ENCODE measurements at places on chromosomes 11 and 22.

- DNase-seq, result no peak
Measured at GRCh38 chr11:925158-925495, 543 bp upstream of the AP2A2 start.

GRCh38 chr11:66970807-66971442, 4.2 kb upstream of the C11orf86 start:
- DNase-seq, result no peak

- DNase-seq, result no peak
Measured at GRCh38 chr11:119173453-119173852, 4.9 kb downstream of the NLRX1 start.

DNA sequence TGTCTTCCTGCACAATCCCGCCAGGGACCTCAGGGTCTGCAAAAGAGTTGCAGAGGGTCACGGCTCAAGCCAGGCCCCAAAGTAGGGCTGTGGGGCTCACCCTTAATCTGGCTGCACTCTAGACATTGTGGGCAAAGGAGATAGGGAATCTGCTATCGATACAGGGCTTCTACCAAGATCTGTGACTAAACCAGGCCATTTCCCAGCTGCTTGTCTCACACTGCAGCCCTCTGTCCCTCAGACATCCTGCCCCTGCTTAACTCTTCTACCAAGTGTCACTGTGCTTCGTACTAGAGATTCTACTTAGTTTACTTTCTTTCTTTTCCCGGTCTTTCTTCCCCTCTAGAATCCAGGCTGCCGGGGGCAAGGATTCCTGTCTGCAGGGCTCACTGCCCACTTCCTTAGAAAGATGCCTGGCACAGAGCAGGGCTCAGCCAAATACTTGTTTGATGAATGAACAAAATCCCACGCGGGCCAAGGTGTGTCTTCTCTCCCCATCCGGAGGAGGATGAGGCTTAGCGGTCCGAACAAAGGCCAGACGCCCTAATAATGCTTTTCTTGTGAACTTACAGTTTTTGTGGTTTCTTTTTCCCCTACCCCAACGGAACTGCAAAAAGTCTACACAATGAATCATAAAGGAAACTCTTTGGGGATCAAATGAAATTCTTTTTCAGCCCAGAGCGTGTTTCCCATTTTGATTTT, 61.3 kb upstream of the ANO1 start:
- no peak for DNase-seq

- DNase-seq, result no peak
Measured at GRCh38 chr11:61328351-61328750, 4.6 kb downstream of the DDB1 start.

GRCh38 chr11:81220146-81220895, 1513.3 kb downstream of the FAM181B start:
- no peak for DNase-seq

GRCh38 chr11:35242412-35243242, 103.7 kb downstream of the CD44 start:
- DNase-seq, result no peak

DNA sequence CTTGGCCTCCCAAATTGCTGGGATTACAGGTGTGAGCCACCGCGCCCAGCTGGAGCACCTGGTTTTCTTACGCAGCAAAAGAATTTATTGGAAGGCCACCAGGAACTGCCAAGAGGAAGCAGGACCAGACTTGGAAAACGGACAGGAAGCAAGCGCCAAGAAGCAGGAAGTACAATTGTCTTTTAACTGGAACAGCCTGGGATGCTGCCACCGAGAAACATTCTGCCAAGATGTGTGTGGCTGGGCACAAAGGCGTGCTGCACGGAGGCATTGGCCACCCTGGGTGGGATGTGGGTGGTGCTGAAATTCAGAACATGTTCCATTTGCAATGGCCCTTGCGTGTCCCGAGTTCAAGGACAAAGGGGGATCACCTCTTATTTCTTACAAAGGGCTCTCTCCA, 15.4 kb downstream of the SLC3A2 start:
- DNase-seq, result no peak

DNA sequence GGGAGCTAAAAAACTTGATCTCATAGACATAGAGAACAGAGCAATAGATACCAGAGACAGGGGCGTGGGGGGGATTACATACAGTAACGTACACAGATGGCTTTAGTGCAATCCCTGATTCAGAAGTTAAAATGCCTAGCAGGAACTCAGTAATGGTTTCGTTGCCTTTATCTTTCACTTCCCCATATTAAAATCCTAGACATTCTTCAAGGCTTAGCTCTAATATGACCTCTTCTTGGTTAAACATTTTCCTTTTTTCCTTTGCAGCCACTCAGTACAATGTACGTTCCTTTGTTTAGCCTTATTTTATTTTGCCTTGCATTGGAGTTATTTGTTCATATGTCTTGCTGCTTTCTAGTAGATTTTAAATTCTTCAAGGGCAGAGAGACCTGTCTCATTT, 104.9 kb downstream of the C11orf87 start:
- DNase-seq, result no peak

GRCh38 chr11:99271527-99271926, 250.8 kb downstream of the CNTN5 start:
- no peak for DNase-seq

DNA sequence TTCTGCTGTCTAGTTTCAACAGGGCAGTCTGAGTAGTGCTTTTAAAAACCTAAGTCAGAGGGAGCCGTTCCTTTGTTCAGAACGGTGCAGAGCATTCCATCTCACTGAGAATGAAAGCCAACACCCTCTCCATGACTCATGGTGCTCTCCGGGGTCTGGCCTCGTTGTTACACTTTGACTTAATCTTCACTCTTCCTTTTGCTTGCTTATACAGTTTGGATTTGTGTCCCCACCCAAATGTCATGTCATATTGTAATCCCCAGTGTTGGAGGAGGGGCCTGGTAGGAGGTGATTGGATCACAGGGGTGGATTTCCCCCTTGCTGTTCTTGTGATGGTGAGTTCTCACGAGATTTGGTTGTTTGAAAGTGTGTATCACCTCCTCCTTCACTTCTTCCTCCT, 292.2 kb downstream of the ST3GAL4 start:
- DNase-seq, result no peak

DNA sequence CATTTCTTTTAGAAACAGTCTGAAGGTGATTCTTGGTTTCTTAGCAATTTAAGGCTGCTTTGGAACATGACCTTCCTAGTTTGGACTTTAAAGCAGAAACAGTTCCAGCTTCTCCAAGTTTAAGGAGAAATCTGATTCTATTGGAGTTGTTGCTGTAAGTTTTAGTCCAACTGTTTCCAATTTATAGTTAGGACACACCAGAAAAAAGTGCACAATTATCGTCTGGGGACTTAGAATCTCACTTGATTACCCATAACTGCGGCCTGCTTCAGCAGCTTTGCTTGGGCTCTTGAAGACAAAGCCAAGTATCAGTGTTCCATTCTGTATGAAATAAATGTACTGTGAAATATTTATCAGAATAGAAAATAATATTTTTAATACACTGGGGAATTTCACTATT, 246.6 kb downstream of the TMEM135 start:
- DNase-seq, result no peak

DNA sequence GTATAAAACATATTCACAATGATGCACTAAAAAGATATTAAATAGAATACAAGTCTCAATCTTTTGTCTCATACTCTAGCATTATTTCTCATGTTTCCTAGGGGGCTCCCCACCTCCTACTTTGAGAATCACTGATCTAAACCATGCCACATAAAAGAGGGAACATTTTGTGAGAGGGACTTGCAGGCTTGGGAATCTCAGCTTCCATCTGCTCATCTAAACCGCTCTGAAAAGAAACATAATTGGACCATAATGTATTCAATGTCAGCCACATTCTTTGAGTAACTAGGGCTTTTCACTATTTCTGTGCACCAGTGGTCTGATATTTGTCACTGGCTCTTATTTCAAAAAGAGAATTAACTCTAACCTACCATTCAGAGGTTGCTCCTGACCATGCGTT, 6.4 kb upstream of the CSRP3 start:
- no peak for DNase-seq

GRCh38 chr11:17117262-17117661, 39.8 kb upstream of the RPS13 start:
- DNase-seq, result no peak

GRCh38 chr11:134460881-134461280, 48.8 kb upstream of the B3GAT1 start:
- no peak for DNase-seq

GRCh38 chr11:46489656-46490560, 98.3 kb upstream of the CHRM4 start:
- DNase-seq, result no peak

GRCh38 chr11:113615098-113615497, 91.0 kb downstream of the TMPRSS5 start:
- DNase-seq, result no peak

DNA sequence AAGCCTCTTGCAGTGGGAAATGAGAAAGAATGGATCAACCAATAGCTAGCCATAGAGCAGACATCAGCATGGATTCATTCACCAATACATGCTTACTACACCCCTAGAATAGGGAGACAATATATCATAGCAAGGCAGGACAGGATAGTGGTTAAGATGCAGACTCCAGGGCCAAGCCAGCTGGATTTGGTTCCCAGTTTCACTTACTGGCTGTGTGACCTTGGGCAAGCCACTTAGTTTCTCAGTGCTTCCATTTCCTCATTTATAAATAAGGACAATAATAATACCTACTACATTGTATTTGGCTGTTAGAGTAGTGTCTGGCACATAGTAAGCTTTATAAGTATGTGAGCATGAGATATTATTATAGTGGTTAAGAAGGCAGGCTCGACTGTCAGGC, 7.1 kb downstream of the DCHS1 start:
- no peak for DNase-seq

DNA sequence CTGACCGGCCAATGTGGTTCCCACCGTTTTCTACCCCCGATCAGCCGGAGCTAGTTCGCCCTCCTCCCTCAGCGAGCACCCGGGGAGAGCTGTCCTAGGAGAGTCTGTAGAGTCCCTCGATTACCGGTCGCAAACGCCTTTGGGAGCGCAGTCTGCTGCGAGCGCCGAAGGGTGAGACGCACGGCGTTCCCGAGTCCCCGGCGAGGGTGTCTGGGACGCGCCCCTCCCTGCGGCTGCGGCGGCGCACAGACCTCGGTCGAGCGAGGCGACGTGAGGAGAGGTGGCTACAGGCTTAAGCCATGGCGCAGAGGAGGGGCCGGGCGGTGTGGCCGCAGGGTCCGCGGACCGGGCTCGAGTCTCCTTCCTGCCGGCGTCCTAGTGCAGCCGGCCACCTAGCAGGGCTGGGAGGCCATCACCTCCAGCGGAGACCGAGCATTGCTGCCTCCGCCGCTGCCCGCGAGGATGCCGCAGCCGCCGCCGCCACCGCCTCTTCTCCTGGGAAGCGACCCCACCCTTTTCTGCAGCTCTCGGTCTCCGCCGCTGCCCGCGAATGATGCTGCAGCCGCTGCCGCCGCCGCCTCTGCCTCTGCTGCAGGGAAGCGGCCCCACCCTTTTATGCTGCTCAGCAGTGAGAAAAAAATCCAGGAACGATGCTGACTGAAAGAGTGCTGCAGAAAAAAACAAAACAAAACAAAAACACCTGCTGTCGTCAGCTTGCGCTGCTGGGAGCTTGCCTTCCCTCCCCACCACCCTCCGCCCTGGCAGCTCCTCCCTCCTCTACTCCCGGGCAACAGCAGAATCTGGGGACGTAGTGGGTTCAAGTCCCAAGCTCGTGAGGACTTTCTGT, at the start of gene MAP6:
Gene MAP6, minus strand, starts transcription at position 588 of the 847 bp plus-strand sequence. CDS start 669 bp downstream, outside the sequence.
- DNase-seq, result peak; percentile 41

GRCh38 chr22:45608763-45609180, 62.9 kb upstream of the ATXN10 start:
- no peak for DNase-seq
